ENCODE measurements at places on chromosomes 6 and 20. TPM values are rescaled to one million over a fixed set of nuclear protein-coding genes. Genes with fewer than 3 reads are reported as not detected.

Gene PAK1IP1
- 31.3 TPM for total RNA-seq

Gene GRM1
- not detected for total RNA-seq

Gene LY6G6C
- not detected for total RNA-seq

Gene CLIC5
- 3.5 TPM for total RNA-seq

GRCh38 chr20:1377341-1377871 is 15.4 kb downstream of the FKBP1A start:
- peak; percentile 62 for DNase-seq

DNA sequence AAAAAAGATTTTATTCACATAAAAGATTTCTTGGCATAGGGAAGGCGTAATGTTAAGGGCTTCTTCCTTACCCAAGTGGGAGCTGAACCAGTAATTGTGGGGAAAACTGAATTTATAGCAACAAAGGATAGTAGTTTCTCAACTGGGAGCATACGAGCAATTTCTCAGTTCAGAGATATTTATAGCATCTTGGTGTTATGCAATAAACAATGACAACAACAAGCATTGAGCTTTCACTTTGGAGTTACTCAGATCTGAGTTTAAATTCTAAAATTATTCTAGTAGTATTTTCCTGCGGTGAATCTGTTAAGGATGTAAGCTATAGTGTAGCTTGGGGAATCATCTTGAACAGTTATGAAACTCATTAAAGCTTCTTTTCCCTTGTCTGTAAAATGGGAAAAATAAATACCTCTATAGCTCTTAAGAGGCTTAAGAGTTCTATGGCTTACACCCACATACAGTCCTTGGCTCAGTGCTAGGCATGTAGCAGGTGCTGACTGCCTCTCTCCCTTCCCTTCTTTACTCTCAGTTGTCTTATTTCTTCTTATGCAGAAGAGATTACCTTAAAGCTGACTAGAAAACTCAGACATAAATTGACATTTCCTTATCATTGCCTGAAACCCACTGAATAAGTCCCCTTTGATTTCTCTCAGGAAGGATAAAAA is 58.8 kb downstream of the SAMD5 start:
- peak; percentile 39 for DNase-seq

- peak; percentile 71 for DNase-seq
These were observed 74.8 kb upstream of the SIRPA start for GRCh38 chr20:1820138-1821079.

DNA sequence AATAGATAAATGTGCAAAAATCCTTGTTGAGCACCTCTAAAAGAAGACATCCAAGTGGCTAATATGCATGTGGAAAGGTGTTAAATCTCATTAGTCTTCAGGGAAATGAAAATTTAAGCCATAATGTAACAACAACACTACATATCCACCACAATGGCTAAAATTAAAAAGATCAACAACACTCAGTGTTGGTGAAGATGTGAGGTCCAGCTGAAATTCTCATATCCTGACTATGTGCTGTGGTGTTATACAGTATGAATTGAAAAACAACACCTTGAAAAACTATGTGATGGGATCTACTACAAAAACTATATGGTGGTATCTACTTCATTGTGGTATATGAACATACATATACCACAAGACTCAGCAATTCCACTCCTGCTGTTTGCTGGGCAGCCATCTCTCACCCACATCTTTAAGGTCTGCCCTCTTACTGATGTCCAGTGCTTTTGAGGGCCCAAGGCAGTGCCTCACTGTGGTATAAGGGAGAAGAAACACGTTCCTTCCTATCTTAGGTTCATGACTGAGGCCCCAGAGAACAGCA is 146.4 kb downstream of the CD83 start:
- no peak for DNase-seq

DNA sequence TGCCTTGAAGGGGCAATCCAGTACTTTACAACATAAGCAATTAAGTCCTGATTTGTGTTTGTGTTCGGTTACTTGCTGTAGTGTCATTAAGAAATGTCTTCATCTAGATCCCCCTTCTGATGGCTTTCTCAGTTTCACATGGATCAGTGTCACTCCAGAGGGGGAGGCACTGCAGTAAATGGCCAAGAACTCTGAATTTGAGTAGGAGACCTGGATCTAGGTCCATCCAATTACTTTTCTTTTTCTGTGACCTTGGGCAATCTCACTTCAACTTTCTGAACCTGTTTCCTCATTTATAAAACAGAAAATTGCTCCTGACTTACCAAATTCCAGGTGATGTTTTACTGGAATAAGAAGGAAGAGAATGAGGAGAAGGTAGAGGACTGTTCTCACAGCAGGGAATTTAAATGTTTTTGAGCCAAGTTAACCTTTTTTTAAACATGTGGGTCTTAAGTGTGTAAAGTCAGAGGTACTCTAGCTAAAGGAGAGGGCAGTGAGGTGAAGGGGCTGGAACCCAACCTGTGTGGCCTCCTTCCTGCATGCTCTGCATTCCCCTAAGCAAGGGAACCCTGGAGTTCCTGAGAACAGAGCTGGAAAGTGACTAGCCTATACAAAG is 285.5 kb downstream of the HACE1 start:
- no peak for DNase-seq

GRCh38 chr20:2195614-2196013 is 94.0 kb downstream of the STK35 start:
- no peak for DNase-seq
